ENCODE measurements at places on chromosomes 16 and 17.

DNA sequence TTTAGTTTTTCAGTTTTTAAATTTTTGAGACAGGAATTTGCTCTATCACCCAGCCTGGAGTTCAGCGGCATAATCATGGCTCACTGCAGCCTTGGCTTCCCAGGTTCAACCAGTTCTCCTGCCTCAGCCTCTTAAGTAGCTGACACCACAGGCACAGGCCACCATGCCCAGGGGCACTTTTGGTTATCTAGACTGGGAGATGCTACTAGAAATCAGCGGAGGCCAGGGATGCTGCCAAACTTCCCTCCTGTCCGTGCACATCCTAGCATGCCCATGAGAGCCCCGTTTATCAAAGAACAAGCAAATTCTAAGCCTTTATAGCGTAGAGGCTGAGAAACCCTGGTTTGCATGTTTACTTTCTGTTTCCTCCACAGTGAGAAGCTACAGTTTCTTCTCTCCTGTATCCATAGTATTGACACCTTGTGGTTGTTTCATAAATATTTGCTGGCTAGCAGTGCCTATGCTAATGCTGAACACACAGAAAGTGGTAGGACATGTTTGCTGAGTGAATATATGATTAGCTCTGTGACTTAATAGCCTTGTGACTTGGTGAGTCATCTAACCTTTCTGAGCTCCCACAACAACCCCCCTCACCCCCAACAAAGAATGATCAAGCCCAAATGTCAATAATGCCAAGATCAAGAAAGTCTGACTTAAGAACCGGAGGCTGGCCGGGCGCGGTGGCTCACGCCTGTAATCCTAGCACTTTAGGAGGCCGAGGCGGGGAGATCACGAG lies 39.2 kb upstream of the MAF start:
- peak; percentile 42 for DNase-seq

- DNase-seq: no peak
These were observed 444.3 kb downstream of the KCNJ2 start for GRCh38 chr17:70613681-70614080.

DNA sequence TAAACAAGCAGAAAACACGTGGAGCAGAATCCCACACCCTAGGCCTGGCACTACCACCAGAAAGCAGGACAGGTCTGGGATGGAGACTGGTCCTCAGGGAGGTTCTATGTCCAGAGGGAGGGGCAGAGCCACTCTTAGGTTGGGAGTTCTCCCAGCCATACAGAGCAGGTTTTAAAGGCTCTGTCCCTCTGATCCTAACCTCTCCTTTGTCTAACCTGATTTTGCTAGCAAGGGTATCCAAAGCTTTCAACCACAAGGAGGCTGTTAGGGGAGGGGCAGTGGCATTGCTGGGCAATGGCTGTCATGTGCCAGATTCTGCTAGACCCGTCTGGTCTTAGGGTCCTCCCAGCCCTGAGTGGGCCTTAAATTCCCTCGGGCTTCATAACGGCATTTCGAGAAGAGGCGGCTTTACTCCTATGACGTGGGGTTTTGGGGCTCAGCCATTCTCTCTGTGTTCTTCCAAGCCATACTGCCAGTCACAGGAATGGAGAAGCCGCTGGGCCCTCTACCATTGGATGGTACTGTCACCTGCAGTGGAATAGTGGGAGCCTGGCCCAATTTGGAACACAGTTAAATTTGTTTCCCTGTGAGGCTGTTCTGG lies 5.7 kb downstream of the TPPP3 start:
- no peak for DNase-seq

DNA sequence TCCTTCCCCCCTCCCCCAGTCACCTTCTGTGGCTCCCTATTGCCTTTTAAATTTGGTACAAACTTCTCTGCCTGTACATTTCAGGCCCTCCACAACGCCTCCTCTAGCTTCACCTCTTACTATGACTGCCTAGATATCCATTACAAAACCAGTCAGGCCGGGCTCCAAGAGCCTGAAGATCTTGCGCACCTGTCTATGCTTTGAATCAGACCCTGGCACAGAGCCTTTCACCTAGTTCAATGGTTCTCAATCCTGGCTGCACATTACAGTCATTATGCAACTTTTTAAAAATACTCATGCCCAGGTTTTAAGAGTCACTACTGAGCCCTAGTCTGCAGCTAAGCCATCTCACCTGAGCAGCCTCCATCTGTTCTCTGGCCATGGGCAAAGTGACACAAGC lies 1.6 kb upstream of the GAS7 start:
- no peak for DNase-seq

DNA sequence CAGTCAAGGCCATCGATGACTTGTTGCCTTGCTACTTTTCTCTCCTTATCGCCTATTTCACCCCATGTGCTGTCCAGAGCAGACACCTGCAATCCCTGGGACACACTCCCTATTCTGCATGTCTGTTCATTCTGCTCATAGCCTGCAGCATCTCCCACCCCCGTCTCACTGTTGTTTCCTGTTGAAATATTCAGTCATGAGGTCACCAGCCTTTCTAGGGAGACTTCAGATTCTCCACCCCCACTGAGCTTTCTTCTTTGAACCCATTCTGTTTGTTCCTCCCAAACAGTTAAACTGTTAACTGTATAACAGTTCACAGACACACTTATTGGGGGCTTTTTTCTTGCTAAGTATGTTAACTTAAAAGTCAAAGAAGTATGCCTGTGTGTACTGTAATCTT lies 94.4 kb downstream of the AATF start:
- no peak for DNase-seq

- DNase-seq: no peak
These were observed 4.8 kb upstream of the C1QL1 start for GRCh38 chr17:44972953-44973352.

DNA sequence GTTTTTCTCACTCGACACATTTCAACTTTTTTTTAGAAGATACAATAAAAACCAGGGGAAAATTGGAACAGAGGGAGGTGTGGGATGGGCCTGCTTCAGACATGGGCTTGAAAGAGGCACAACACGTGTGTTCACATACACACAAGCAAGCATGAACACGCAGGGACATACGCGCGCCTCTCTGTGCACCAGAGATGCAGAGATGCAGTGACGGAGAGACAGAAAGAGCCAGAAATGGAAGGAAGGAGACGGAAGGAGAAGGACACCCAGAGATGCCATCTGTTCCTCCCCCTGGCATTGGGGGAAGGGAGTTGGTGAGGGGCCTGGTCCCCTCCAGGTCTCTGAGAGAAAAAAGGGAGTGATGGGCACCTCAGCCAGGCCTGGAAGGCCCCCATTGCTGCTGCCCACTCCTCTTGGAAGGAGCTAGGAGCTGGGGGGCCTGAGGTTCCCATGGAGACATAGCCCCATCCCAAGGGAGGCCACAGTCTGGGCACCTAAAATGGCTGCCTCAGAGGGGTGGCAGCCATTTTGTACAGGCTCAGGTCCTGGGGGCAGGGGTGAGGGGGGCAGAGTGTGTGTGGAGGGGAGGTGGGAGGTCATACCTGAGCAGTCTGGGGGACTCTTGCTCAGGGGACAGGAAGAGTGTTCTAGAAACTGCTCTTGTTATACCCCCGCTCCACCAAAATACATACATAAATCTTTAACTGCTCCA lies 3.8 kb upstream of the NEUROD2 start:
- no peak for DNase-seq

- DNase-seq: no peak
These were observed 128.5 kb upstream of the EEF2KMT start for GRCh38 chr16:5225931-5226655.

GRCh38 chr16:1117926-1118325 lies 21.9 kb upstream of the C1QTNF8 start:
- DNase-seq: no peak

- DNase-seq: no peak
These were observed 2.1 kb upstream of the GPS2 start for GRCh38 chr17:7317161-7317803.

DNA sequence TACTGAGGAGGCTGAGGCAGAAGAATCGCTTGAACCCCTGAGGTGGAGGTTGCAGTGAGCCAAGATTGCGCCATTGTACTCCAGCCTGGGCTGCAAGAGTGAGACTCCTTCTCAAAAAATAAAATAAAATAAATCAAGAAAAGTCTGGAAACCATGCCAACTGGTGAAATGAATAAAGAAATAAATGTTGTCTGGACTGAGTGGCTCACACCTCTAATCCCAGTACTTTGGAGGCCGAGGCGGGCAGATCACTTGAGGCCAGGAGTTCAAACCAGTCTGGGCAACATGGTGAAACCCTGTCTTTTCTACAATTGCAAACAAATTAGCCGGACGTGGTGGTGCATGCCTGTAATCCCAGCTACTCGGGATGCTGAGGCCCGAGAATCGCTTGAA lies 744 bp upstream of the LRRC37A3 start:
- DNase-seq: no peak

DNA sequence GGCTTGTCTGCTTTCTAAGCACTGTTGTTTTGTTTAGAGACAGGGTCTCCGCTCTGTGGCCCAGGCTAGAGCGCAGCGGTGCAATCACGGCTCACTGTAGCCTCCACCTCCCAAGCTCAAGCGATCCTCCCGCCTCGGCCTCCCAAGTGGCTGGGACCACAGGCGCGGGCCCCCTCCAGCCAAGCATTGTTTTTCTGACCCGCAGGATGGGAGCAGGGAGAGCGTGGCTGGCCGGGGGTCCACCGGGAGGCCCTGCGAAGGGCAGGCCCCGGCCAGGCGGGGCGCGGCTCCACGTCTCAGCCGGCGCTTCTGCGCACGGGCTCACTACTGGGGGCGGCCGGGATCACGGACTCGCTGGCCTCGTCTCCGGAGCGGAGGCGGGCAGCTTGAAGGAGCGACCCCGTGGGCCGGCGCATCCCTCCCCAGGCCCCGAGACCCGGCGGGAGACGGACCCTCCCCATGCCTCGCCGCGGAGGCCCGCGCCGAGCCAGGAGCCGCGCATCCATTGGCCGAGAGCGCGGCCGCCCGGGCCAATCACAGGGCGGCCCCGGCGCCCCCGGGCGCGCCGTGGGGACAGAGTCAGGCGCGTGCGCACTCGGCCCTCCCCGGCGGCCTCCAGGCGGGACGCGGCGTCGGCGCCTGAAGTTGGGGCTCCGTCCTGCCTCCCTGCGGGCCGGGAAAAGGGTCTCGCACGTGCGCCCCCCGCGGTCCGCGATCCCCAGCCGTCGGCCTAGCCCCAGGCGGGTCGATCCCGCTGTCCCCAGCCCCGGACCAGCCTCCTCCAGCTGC lies 24.9 kb downstream of the ACTG1 start:
- peak; percentile 79 for DNase-seq

GRCh38 chr17:80665792-80666191 lies 121.2 kb downstream of the RPTOR start:
- no peak for DNase-seq

DNA sequence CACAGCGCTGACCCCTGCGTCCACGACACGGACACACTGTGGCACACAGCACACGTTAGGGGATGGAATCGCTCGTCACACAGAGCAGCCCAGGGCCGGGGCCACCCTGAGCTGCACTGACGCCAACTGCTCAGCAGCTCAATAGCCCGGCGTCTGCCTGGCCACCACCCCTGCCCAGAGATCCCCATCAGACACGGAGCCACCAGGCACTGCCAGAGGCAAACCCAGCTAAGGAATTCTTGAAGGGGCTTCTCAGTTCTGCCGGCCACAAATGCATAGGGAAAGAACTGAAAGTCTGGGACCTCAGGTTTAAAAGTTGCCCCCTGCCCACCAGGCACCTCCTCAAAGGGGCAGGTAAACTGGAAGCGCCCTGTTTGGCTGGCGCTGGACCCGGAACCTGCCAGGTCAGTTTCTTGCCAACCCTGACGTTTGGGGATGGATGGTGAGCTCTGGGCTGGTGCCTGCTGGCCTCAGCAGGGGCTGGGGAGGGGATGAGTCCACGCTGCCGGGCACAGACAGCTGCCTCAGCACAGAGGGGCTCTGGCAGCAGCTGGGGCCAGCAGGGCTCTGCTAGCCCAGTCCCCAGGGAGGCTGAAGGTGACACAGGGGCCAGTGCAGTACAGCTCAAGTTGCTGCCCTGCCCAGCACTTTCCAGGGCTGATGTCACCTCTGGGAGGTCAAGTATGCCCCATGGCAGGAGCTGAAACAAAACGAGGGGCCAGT lies 33.2 kb downstream of the TIMM22 start:
- DNase-seq: no peak

DNA sequence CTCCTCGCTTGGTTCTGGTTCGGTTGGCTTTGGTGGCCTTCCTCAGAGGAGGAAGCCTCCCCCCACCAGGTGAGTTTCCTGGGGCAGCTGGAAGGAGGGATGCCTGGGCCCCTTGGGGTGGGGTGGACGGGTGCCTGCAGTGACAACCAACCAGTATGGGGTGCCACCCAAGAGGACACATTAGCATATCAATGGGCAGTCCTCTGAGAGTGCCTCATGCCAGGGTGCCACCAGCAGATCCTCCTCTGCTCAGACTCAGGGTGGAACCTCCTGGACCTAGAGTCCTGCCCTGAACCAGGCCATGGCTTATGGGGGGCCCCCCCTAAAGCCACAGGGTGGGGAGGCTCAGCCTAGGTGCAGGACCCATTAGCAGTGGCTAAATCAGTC lies 2.7 kb downstream of the PPP1R1B start:
- DNase-seq: no peak

GRCh38 chr17:50239937-50240336 lies 34.3 kb upstream of the TMEM92 start:
- no peak for DNase-seq

DNA sequence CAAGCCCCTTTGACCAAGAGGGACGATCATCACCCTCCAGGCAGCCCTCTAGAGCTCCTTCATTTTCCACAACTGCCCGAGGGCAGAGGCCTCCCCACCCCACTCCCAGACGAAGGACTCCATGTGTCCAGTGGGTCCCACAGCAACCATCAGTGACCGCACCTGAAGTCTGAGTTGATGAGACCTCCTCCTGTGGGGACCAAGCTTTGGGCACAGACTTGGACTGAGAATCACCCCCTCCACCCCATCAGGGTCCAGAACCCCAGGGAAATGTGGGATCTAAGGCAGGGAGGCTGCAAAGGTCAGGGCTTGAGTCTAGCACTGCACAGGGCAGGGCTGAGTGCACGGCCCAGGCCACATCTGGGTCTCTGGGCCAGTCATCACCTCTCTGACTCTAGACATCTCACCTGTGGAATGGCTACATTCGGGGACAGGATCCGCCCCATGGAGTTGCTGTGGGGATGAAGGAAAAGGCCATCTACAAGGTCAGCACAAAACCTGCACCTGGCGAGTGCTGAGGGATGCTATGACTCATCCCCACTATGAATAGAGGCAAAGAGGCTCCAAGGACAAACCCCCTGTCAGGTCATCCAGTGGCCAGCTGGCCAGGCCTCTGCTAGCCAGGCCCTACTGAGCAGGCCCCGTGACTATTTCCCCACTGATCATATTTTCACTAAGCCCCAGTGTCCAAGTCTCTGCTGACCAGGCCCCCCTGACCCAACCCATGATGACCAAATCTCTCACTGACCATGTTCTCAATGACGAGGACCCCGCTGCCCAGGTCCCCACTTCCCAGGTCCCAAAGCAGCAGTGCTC lies 38.4 kb downstream of the TNFRSF13B start:
- DNase-seq: no peak

- DNase-seq: no peak
These were observed 19.4 kb downstream of the NQO1 start for GRCh38 chr16:69706975-69707340.
